ENCODE measurements at places on chromosomes 2 and 18.

- no peak for DNase-seq
These were observed 866.6 kb downstream of the CPS1 start for GRCh38 chr2:211423018-211423417.

DNA sequence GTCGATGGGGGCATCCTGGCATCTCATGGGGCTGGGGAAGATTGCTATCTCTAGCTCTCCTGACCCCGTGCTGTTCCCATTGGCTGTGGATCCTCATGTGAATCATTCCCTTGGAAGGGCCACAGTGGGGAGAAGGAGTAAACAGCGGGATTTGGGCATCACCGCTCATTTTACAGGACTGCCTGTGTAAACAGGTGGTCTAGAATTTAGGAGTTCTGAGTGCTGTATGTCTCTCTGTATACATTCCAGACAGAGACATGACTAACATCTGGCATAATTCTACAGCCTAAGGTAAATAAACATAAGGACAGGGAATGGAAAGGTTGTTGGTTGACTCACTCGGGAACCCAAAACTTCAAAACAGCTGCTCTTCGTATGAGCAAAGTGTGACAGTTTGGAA is 92.7 kb downstream of the COPS8 start:
- DNase-seq = no peak

DNA sequence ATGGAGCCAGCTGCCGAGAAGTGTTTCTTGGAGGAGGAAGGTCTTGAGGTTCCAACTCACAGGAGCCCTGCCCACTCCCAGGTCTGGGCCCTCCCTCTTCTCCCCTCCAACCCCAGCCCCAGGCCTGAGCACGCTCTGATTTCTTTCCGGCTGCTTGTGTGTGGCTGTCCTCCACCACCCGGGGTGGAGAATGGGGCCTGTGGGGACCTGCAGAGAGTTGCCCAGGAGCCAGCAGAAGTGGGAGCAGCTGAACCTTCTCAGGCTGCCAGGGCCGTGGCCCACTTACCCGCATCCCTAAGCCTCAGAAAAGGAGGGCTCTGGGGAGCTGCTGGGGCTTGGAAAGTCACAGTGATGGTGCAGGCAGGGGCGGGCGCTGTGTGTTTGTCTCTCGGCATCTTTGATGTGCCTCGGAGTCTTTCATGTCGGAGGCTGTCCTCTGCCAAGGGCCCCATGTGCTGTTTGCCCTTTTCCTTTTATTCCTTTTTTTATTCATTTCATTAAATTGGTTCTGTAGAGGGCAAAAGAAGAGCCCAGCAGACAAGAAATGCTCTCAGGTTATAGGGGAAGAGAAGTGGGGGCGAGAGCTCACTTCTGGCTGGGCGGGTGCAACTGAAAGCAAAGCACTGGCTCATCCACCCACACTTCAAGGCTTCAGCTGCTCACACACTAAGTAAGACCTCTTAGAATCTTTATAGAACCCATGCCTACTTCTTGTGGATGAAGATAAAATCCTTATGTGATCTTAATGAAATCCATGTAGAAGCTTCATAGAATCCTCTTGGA is 52.5 kb downstream of the SDC1 start:
- no peak for DNase-seq

DNA sequence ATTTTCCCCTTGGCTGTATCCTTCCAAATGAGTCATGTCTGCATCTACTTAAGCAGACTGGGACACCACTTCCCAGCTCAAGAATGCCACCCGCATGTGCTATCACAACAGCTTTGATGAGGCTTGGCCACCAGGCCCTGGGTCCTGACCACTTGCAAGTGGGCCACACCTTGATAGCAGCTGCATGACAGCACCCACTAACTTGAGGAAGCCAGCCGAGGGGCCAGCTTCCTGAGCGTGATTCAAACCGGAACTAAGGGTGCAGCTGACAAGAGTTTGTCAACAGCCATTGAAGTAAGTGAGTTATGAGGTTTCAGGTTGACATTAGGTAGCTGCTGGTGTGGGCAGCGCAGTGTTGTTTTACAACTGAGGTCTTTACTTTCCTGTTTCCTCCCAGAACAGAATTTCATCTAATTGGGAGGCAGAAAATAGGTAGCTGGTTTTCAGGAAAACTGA is 54.4 kb downstream of the EPHA4 start:
- DNase-seq = peak; percentile 33

DNA sequence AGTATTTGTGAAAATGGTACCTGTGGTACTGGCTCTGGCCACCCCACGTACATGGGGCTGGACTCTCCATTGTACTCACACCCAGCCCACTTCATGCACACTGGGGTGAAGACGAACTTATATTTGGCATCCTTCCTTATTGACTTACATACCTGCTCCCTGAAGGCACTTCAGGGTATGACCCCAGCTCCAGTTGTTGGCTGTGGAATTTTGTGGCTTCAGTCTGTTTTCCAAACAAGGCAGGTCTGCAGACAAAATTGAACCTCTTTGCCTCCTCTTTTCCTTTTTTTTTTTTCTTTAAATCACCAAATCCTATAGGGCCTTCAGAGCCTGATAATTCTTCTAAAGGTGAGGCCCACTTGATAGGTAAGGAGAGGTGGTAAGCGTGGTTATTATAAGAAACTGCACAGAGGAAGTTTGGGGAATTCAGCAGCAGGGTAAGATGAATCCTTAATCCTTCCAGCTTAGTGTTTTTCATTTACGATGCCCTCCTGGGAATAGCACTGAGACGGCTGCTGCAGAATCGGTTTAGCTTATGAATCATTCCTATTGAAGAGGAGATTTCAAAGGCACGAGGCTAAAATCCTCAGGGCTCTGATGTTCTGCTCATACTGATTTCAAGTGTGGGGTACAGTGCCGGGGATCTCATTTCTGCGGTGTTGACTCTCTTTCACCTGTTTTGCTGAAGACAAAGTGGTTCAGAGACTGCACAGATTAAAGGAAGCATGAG is 55.2 kb downstream of the KIF5C start:
- no peak for DNase-seq

DNA sequence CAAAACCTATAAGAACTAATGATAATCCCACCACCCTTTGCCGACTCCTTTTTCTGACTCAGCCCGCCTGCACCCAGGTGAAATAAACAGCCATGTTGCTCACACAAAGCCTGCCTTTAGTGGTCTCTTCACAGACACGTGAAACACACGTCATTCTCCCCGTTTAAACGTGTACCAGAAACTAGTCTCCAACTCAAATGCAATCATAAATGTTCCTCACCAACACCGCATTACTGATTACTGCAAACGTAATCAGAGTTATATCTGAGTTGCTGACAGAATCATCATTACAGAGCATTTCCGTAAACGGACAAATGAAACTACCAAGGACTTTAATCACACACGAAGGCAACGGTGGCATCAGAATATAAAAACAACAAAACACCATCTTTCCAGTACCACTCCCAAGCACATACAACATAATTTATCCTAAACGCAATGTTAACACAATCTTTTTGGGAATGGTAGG is 1.9 kb downstream of the CLK1 start:
- no peak for DNase-seq

- no peak for DNase-seq
These were observed 8.4 kb upstream of the SATB2 start for GRCh38 chr2:199465988-199466691.

DNA sequence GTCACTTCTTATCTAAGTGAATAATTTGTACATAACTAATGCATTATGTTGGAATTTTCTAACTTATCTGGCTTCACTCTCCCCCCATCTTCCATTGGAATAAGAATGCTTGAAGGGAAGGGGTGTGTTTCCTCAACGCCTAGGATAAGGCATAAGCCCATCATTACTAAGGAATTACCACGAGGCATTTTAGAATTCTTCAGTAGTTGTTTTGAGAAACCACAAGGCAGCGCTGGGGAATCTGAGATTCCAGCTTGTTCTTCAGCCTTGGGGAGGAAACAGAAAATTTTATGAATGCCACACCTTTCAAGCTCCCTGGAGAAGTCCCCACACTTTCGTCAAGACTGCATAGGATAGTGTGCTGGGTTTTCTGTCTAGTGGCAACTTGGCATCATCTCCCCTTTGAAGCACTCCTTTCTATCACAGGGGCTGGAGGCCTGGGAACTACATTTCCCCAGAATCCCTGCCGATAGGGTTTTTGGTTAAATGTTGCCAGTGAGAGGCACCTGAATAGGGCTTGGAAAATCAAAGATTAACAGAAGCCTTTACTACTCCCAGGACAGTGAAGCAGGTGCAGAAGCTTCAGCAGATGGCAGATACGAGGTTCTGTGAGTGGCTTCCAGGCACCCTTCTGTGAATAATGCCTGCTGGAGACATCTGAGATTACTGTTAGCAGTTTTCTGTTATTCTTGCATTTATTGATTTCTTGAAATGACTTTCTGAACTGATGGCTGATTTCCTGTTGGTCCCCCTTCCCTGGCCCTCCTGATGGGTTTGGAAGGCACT is 192.7 kb upstream of the REV1 start:
- DNase-seq = no peak

GRCh38 chr2:209581040-209581439 is 157.2 kb downstream of the MAP2 start:
- no peak for DNase-seq

DNA sequence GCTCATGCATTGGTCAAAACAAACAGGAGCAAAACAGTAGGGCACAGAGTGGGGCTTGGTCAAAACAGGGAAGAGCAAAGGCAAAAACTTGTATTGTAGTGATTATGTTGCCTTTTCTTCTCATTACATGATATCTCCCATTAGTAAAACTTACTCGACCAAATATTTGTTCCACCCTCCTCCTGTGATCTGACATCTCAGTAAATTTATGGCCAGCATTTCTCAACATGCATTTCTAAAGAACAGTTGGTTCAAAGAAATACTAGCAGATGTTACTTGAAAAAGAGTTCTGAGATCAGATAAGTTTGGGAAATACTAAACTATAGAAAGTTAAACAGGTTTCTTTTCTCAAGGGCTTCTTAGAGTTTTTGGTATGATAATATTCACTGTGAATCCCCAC is 423.1 kb downstream of the FIGN start:
- no peak for DNase-seq

DNA sequence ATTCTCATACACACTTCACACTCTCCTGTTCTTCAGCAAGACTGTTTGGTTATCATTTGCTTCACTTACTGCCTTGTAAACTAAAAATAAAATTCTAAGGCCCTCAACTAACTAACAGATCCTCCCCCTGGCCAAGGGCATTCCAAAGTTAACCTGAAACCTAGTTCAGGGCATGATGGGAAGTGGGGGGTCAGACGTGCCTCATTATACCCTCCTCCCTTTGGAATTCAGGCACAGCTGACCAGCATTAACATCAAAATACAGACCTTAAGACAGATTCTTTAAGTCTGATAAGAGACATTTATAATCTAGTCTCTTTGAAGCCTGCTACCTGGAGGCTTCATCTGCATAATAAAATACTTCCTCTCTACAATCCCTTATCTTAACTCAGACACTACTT is 221.0 kb downstream of the NOL4 start:
- DNase-seq = no peak

DNA sequence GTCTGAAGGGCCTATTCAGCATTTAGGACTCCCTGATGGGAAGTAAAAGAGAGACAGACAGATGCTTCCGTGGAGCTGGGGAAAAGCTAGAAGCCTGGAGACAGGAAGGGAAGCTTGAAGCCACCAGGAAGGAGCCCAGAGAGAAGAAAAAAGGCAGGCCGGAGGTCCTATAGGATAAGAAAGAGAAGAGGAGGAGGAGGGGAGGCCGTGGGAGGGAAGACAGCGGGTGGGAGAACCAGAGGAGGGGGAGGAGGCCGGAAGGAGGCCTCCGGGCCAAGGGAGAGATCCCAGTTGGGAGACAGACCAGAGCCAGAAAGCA is 107.1 kb upstream of the PKDCC start:
- DNase-seq = no peak

DNA sequence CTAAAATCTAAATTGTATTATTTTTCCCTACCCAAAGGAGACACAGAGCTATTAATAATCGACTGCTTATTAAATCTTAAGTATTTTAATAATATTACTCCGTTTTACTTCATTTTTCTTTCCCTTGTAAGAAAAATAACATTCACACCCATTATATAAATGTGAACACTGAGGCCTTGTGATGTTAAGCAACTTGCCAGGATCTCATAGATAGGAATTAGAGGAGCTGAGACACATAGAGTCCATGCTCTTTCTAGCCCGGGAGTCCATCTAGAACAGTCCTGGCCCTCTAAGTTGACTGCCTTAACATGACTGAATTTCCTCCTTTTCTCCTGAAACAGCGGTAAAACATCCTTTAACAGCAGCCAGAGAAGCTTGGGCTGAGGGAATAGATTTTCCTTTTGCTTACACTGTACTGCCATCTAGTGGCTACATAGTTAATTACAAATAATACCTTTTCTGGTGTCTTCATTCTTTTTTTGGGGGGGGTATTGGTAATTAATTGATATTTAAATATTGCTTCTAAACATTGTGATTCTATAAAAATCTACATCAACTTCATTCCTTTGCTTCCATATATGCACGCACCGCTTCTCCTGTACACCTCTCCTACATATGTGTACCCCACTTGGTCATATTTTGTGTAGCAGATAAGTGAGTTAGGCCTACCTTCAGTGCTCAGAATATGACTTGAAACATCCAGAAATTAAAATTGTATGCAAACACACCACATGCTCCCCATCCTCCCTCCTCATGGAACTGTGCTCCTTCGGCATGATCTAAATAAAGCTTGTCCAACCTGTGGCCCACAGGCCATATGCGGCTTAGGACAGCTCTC is 125.8 kb upstream of the HNMT start:
- DNase-seq = no peak

DNA sequence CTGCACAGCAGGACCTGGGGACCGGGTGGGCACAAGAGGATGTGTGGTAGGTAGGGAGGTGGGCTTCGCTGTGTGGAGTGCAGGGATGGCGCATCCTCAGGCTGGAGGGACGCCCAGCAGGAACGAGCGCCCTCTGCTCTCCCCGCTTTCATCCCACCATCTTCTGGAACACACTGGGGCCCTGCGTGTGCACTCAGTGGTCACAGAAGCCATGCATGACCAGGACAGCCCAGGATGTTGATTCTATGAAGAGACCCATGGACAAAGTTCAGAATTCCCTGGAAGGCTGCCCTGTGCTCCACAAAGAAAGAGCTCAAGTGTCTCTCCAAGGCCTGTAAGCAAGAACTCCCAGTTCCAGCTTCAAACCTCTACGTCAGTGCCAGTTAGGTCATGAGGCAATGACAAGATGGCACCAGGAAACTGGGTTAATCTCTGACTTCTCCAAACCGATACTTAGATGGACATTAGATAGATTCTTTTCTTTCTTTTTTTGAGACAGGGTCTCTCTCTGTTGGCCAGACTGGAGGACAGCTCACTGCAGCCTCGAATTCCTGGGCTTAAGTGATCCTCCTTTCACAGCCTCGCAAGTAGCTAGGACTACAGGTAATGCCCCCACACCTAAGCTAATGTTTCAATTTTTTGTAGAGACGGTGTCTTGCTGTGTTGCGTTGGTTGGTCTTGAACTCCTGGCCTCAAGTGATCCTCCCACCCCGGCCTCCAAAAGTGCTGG is 3.4 kb downstream of the SLC66A2 start:
- no peak for DNase-seq

DNA sequence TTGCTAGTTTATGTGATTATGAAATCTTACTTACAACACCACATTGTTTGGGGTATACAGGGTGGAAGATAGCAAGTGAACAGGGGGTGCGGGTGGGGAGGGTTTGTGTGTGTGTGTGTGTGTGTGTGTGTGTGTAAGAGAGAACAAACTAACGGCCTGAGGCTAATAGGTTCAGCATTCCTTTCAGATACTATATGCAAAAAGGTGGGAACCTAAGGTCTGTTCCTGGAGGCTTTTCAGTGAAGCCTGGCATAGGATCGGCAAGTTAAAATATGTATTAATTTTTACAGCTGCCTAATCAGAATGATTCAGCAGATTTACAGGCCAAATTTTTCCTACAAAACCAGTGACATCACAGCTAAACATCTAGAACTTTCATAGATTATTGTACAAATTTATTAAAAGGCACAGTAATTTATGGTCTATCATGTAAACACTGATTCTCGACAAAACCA is 7.6 kb upstream of the SPDYA start:
- DNase-seq = no peak
